ENCODE measurements at places on chromosomes 1 and 21.

GRCh38 chr1:14340002-14340785 is 258.3 kb upstream of the KAZN start:
- DNase-seq = no peak

DNA sequence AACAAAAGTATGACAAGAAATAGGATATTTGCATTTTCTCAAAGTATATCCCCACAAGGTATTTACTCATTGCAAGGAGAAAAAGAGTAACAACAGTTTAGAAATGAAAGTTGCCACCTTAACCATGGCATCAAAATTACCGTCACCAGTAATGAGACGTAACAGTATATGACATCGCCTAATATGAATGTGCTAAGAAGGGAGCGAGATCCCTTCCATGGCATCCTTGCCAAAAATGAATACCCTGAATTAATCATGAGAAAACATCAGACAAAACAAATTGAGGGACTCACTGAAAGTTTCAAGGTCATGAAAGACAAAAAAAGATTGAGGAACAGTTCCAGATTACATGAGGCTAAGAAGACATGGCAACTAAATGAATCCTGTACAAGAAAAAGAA is 78.9 kb upstream of the MROH9 start:
- DNase-seq = no peak

- no peak for DNase-seq
Observed at GRCh38 chr1:73366734-73367413, 831.1 kb downstream of the LRRIQ3 start.

- DNase-seq = no peak
Observed at GRCh38 chr1:232586679-232587078, 43.3 kb downstream of the SIPA1L2 start.

DNA sequence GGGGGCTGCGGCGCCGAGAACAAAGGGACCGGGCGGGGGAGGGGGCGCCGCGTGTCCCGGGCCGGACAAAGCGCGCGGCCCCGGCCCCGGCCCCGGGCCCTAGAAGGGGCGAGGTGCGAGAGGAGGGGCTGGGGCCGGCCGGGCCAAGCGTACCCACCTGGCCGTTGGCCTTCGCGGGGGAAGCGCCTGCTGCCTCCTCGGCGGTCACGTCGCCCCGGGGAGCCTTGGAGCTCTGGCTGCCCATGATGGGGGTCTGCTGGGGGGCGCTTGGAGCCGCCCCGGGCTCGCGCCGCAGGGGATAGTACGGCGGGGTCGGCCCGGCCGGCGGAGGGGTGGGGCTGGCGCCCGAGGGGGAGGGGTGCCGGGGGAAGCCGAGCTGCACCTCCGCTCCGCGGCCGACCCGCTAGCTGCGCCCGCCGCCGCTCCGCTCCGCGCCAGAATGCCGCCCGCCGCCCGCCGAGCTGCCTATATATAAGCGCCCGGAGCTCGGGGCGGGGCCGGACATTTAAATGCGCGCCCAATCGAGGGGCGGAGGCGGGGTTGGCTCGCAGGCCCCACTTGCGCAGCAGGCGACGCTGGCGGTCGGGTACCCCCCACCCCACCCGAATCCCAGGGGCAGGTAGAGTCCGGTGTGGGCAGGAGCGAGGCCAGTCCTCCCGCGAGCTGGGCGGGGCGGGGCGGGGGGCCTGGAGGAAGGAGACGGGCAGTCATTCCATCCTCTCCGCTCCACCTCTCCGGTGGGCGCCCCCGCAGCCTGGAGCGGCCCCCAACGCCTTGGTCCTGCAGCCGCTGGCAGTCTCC is at the start of gene MARCKSL1:
MARCKSL1 (minus strand) TSS at position 444 of the 801 bp plus-strand sequence; CDS start at position 244, 200 bp downstream.
- DNase-seq = peak; percentile 73

DNA sequence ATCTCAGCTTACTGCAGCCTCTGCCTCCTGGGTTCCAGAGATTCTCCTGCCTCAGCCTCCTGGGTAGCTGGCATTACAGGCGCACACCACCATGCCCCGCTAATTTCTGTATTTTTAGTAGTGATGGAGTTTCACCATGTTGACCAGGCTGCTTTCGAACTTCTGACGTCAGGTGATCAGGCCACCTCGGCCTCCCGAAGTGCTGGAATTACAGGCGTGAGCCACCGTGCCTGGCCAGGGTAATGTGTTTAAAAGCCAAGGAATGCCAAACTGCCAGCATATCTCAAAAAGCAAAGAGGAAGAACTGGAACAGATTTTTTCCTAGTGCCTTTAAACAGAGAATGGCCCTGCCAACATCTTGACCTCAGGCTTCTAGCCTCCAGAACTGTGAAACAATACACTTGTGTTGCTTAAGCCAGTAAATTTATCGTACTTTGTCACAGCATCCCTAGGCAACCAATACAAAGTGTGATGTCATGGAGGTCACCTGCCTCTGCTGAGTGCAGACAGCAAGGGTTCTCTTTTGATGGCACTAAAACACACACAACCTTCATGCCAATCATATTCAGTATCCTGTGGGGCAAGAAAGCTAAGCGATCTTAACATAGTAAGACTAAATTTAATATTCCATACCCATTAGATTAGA is 858.3 kb upstream of the TMPRSS15 start:
- DNase-seq = no peak

- no peak for DNase-seq
Observed at GRCh38 chr1:16068356-16069270, 4.8 kb downstream of the FAM131C start.

GRCh38 chr1:232291681-232292080 is 338.3 kb downstream of the SIPA1L2 start:
- no peak for DNase-seq

Data from hypothalamus (tissue), 51 donors.